ENCODE measurements at places on chromosomes 5 and 9. TPM values are rescaled to one million over a fixed set of nuclear protein-coding genes. Genes with fewer than 3 reads are reported as not detected.

Gene STPG3
- not detected for total RNA-seq

Gene PTGS1
- 4.6 TPM for total RNA-seq

Gene SLC6A18
- total RNA-seq: not detected

Gene XRCC4
- 9.9 TPM for total RNA-seq

Gene CNTFR
- 55.4 TPM for total RNA-seq

Gene LEAP2
- total RNA-seq: 4.2 TPM

Gene TICAM2
- total RNA-seq: 2.4 TPM

Gene DAB2IP
- 38.5 TPM for total RNA-seq

Gene ADAMTSL2
- 0.49 TPM for total RNA-seq

Gene ITGA2
- total RNA-seq: 0.88 TPM

Gene TNFSF8
- total RNA-seq: 18.4 TPM

Gene PCDHA11
- total RNA-seq: 0.34 TPM

Gene PCDHGB2
- total RNA-seq: 2.1 TPM

Gene INSYN2B
- total RNA-seq: 0.34 TPM

Gene POLK
- total RNA-seq: 49.5 TPM

Gene NME5
- total RNA-seq: 2.0 TPM

Gene PCDHA1
- not detected for total RNA-seq

Gene DEPDC1B
- total RNA-seq: 0.75 TPM

Gene TIMD4
- 3.6 TPM for total RNA-seq

Gene SHISAL2B
- not detected for total RNA-seq

Gene SELENOP
- total RNA-seq: 602 TPM

Gene SOHLH1
- total RNA-seq: not detected

Gene OTULINL
- total RNA-seq: 21.6 TPM

Gene PTPRD
- total RNA-seq: 5.1 TPM

Gene JAKMIP2
- total RNA-seq: 2.0 TPM

Gene ALDH1A1
- 59.7 TPM for total RNA-seq

Gene TMEM232
- 2.3 TPM for total RNA-seq

Gene FAM153A
- 0.51 TPM for total RNA-seq

Gene PPP3R2
- total RNA-seq: not detected

Gene PFN3
- not detected for total RNA-seq

Gene SPAAR
- total RNA-seq: 9.7 TPM

Gene ENTPD2
- total RNA-seq: not detected

Gene GPX3
- total RNA-seq: 6,929 TPM

Gene HARS1
- 47.6 TPM for total RNA-seq

Gene CAVIN4
- 0.17 TPM for total RNA-seq

Gene SLC1A3
- 232 TPM for total RNA-seq

Gene CACNA1B
- not detected for total RNA-seq

Gene TAL2
- total RNA-seq: not detected

Gene HAVCR2
- total RNA-seq: 16.6 TPM

Gene HBEGF
- total RNA-seq: 14.3 TPM

Gene NKD2
- 1.1 TPM for total RNA-seq

Gene CDO1
- 74.2 TPM for total RNA-seq

Gene F2RL1
- total RNA-seq: 3.6 TPM

Gene TAF1L
- total RNA-seq: not detected

All from subcutaneous adipose tissue (tissue), 4 donors.